Hindlimb muscle (tissue), 1 donor: ENCODE measurements at places on chromosomes 3 and 15. TPM values are rescaled to one million over a fixed set of nuclear protein-coding genes. Genes with fewer than 3 reads are reported as not detected.

DNA sequence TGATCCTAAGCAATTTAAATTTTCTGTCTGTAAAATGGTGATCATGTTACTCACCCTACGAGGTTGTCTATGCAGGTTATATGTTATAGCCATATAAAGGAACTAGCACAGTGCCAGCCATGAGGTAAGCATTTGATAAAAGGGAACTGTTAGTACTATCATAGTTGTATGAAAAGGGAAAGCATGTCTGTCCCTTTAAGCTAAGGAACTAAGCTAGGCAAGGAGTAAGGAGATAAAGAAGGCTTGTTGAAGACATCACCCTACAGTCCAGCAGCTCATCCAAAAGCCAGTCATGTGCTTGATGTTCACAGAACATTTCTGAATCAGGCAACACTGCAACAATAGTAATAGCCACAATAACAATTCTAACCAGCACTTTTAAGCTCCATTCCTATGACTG is 243.9 kb downstream of the ZBTB20 start:
- DNase-seq: no peak

- no peak for DNase-seq
Measured at GRCh38 chr3:134869153-134869726, 74.2 kb downstream of the EPHB1 start.

GRCh38 chr3:27310688-27311087 is 58.5 kb downstream of the NEK10 start:
- no peak for DNase-seq

IL16 gene
- polyA plus RNA-seq: 9.1 TPM

GRCh38 chr3:146382386-146382785 is 87.0 kb downstream of the PLSCR2 start:
- no peak for DNase-seq

AGTR1 gene
- polyA plus RNA-seq: 31.0 TPM

DNA sequence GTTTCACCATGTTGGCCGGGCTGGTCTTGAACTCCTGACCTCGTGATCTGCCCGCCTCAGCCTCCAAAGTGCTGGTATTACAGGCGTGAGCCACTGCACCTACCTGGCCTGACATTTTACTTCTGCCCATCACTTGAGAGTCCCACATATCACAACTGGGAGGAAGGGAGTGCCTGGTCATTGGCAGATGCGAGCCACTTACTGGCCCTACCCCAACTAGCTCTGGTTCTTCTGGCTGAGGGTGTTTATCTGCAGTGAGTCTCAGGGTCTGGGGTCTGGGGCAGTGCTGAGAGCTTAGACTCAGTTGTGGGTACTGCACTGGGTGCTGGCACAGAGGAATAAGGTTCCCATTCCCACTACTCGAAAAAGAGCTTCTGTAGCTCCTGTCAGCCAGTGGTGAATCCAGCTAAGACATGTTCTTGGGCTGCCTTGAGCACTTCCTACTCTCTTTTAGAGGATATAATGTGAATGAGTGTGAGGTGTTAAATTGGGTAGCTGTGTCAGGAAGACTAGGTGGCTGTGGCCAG is 30.2 kb downstream of the DAG1 start:
- DNase-seq: no peak

DNA sequence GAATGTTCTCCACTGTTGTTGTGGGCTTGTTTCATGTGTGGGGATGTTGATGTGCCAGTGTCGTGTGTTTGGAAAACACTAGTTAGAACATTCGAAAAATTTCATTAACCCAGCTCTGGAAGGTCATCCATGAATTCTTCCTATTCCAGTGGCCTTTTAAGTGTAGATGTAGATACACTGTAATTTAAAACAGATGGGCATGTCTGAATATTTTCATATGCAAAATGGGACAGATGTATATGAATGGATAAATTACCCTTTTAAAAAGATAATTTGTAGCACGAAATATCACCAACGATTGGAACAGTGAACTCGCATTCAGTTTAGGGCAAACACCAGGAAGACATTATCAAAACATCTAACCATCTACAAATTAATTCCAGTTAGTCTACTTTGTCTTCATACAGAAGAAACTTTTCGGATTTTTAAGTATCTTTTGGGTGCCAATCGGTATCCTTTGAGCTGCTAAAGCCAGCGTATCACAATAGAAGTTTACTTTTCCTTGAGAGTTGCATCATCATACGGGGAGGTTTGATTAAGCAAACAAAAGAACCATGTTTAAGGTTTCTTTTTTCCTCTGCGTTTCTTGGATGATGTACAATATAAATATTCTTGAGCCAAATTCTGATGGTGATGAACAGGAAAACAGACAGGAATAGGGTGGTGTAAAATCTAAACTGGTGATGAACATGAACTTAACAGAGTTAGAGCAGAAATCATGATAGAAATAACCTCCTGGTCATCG is 528.1 kb downstream of the FOXP1 start:
- no peak for DNase-seq

PRR20G gene
- not detected for polyA plus RNA-seq

GRCh38 chr3:172065967-172066762 is 26.8 kb downstream of the FNDC3B start:
- no peak for DNase-seq

SLC22A13 gene
- polyA plus RNA-seq: 0.18 TPM

SLC2A2 gene
- polyA plus RNA-seq: not detected

CCDC9B gene
- polyA plus RNA-seq: 22.2 TPM

GRCh38 chr3:81728766-81729544 is 32.5 kb downstream of the GBE1 start:
- no peak for DNase-seq

DLL4 gene
- polyA plus RNA-seq: 16.7 TPM

- no peak for DNase-seq
Measured at GRCh38 chr3:65886391-65886790, 152.3 kb downstream of the MAGI1 start.

RGMA gene
- 101 TPM for polyA plus RNA-seq

DNA sequence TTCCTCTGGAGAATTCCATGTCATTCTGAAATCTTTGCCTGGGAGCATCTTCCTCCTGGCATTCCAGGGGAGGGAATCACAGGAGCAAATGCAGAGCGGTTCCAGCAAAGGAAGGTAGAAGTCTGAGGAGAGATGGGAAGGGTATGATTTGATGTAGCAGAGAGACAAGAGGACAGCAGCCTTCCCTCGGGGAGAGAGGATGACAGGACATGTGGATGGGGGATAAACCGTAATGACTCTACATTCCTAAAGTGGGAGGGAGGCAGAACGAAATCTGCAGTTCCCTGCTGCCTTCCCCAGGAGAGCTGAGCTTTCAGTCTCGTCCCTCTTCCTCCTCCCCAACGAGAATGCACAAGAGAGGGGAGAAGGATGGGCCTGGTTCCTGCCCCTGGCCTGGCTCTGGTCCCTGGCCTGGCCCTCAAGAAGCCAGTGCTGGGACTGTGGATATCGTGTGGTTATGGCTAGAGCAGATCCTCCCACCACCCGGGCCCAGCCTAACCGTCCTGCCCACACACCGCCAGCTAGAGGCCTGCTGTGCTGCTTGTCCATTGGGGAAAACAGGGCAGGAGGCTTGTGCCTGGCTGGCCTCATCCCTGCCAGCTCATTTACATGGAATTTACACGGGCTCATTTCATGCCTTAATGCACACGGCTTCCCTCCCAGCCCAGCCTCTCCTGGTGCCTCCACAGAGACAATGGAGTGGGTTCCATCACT is 26.6 kb downstream of the SEMA7A start:
- DNase-seq: no peak

GRCh38 chr3:32852146-32852545 is 34.3 kb downstream of the TRIM71 start:
- no peak for DNase-seq

GRCh38 chr15:33662014-33662413 is 306.3 kb upstream of the CHRM5 start:
- no peak for DNase-seq
